ENCODE measurements at places on chromosomes 11 and 22. TPM values are rescaled to one million over a fixed set of nuclear protein-coding genes. Genes with fewer than 3 reads are reported as not detected.

DNA sequence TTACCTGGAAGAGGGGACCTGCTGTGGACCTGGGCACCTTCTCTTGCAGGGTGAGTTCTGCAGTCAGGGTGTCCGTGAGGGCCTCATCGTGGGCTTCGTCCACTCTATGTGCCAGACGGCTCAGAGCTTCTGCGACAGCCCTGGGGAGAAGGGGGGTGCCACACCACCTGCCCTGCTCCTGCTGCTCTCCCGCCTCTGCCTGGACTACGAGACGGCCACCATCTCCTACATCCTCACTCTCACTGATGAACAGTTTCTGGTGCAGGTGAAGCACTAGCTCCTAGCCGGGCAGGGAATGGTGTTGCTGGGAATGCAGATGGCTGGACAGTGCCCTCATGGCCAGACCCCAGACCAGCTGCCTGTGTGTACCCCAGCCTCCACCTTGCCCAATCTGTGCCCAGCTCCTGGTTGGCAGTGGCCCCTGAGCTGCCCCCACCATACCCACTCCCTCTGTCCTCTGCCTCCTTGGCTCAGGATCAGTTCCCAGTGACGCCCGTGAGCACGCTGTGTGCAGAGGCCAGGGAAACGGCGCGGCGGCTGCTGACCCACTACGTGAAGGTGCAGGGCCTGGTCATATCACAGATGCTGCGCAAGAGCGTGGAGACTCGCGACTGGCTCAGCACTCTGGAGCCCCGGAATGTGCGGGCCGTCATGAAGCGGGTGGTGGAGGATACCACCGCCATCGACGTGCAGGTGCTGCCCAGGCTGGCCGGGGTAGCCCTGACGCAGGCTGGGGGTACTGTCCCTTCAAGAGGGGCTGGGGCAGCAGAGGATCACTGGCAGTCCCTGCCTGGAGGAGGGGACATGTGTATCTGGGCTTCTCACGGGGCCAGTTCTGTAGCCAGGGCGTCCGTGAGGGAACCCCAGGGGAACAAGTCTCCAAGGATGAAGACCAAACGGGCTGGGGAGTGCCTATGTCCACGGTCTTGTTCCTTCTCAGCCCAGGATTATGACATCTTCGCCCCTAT is 2.2 kb upstream of the TM7SF2 start:
- DNase-seq: no peak

DNA sequence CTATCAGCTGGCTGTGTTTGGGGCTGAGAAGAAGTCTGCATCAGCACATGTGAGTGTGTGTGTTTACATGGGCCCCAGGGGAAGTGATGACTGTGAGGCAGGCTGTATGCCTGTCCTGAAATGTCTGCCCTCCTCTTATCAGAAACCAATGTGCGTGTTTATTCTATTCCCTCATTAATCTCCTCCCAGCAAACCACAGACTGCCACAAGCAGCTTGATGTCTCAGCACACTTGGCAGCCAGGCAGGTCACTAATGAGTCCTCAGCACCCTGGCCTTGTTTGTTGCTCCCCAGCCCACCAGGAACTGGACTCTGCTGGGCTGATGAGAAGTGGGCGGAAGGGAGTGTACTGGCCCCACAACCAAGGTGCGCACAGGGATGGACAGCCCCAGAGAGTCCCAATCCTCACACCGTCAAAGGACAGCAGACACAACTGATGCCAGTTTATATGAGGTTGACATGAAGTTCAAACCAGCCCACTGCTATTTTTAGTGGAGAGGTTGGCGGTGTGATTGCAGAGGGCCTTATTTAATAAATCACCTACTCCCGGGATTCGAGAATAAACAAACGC is 225.8 kb downstream of the ETS1 start:
- peak; percentile 79 for DNase-seq

- DNase-seq: peak; percentile 51
These were observed 476 bp upstream of the BARX2 start for GRCh38 chr11:129374993-129375750.

CEND1 gene
- 1.2 TPM for total RNA-seq

GRCh38 chr11:122773781-122774266 is 64.5 kb upstream of the CRTAM start:
- DNase-seq: no peak

SYT8 gene
- not detected for total RNA-seq
